ENCODE measurements at places on chromosomes 1 and 21.

- DNase-seq = no peak
Observed at GRCh38 chr21:15343066-15343465, 278.3 kb upstream of the NRIP1 start.

DNA sequence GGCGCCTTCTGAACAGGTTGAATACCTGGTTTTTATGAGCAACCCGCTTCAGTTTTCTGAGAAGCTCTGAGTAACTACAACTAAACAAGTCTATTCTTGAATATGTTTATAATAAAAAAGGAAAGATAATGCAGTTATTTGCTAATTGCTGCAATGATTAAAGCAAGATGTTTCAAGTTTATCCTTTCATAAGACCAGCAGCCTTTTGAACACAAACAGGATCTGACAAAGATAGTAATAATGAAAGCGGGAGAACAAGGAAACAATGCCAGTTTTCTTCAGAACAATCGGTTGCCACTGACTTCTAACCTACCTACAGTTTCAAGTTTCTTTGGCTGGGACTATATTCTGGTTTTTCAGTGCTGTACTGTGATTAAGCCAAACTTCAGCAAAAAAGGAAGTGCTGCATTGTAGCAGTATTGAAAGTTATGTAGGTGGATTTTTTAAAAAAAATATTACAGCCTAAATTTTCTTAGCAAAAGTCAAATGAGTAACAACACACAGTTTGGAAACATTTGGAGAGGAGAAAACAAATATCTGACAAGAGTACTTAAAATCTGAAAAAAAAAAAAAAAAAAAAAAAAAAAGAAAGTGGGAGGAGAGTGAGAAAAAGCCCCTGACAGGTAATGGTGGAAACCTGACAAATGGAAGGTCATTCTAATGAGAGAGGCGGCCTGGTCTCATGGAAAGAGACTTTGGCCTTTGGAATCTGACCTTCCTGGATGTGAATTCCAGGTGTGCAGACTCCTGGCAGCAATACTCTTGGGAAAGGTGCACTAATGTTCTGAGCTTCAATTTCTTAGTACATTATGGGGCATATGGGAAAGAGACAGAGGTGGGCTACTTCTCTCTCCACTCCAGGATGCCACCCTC lies 11.4 kb downstream of the KCNJ15 start:
- DNase-seq = no peak

DNA sequence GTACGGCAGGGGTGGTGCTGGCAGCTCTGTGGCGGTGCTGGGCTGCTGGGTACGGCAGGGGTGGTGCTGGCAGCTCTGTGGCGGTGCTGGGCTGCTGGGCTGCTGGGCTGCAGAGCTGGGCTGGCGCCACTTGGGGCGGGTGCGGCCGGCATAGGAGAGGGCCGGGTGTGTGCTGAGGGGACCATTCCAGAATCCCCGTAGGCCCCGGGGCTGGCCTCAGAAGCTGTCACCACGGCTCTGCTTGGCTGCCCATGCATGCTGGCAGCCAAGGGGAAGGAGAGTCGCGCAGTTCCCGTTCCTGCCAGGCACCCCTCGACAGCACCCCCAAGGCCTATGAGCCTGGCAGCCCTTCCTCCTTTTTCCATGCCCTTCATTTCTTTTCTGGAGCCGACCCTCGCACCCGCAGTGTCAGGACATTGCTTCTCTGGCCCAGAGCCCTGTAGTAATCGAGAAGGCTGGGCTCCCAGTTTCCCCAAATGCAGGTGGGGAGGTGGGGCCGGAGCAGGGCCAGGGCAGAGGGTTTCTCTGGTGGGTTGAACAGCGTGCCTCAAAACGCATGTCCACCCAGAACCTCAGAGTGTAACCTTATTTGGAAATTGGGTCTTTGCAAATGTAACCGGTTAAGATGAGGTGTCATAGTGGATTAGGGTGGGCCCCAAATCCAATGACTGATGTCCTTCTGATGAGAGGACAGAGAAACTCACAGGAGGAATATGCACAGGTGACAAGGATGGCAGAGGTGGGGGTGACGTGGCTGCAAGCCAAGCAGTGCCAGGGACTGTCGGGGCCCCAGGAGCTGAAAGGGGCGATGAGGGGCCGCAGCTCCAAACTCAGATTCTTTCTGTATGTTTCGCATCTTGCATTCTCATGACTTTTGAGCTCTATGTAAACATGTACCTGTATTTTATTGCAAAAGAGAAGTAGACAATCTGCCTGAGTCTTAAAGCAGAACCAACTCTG lies 71.0 kb upstream of the ACTRT2 start:
- DNase-seq = no peak

DNA sequence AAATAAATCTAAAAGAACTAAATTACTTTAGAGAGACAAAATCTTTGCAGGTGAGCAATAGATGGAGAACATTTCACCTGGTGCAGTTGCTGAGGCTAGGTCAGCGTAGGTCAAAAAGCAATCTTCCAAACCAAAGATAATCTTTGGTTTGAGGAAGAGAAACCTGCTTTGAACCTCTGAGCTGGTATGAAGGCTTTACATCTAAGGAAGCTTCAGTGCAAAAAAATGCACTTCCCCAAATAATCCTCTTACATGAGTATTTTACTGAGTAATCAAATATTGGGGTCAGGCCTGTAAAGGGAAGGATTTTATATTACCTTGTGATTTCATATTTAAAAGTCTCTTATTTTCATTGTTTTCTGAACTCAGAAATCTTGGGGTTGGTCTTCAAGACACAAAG lies 223.6 kb downstream of the SRGAP2C start:
- DNase-seq = no peak

DNA sequence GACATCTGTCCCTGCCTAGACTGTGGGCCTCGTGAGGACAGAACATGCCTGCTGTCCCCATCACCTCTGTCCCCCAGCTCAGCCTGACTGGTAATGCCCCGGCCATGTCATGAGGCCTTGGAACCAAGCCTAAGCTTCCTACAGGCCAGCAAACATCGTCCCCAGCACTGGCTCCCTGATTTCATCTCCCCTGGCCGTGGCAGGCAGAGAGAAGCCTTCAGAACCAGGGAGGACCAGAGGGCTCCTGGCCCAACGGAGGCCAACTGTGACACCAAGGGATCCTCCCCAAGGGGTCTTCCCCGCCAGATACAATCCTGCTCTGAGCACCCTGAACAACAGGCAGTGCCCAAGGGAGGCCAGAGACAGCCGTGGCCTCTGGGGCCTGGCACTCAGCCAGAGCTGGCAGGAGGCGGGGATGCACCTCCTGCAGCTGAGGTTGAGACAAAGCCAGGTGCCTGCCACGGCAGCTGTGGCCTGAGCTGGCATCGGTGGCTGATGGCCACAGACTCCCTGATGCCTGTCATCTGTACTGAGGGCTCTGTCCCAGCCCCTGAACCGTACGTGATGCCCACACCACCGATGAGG lies 9.9 kb upstream of the NPHP4 start:
- DNase-seq = no peak

GRCh38 chr1:83931658-83932253 lies 67.2 kb downstream of the TTLL7 start:
- no peak for DNase-seq

- no peak for DNase-seq
Observed at GRCh38 chr1:86714159-86714558, 9.8 kb downstream of the SH3GLB1 start.

DNA sequence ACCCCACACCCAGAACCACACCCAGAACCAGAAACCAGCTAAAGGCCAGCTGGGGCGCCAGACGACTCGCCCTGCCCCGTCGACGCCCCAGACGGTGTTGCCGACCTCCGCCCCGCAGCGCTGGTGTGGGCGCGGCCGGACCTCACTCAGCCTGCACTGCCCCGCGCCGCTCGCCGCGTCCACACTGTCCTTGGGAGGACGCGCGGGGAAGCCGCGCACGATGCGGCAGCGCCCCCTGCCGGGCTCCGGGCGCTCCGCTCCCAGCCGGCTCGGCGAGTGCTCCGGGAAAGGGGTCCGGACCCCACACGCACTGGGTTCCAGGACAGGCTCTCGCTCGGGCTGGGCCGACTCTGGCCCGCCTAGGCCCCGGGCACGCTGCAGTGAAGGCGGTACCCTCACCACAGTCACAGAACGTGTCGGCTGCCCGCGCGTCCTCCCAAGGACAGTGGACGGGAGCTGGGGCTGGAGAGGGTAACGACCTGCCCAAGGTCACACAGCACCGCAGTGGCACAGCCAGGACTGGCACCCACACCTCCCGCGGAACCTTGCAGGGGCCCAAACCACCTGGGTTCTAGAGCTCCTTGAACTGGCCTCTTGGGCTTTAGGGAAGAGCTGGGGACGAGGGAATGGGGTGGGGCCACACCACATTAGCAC lies 90.2 kb downstream of the DMRTA2 start:
- DNase-seq = no peak

- DNase-seq = no peak
Observed at GRCh38 chr1:204376465-204376864, 16.7 kb upstream of the PLEKHA6 start.

DNA sequence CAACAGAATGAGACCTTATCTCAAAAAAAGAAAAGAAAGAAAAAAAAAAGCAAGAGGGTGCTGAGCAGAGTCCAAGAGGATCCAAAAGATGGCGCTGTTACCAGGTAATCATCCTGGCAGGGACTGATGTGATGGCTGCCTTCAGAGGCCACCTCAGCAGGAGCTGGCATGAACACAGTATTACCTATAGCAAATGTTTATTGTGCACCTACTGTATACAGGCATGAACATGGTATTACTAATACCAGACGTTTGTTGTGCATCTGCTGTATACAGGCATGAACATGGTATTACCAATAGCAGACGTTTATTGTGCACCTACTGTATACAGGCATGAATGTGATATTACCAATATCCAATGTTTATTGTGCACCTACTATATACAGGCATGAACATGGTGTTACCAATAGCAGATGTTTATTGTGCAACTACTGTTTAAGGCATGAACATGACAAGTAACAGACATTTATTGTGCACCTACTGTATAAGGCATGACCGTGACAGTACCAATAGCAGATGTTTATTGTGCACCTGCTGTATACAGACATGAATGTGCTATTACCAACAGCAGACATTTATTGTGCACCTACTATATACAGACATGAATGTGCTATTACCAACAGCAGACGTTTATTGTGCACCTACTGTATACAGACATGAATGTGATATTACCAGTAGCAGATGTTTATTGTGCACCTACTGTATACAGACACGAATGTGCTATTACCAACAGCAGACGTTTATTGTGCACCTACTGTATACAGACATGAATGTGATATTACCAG lies 115.1 kb upstream of the TMEM51 start:
- DNase-seq = no peak

DNA sequence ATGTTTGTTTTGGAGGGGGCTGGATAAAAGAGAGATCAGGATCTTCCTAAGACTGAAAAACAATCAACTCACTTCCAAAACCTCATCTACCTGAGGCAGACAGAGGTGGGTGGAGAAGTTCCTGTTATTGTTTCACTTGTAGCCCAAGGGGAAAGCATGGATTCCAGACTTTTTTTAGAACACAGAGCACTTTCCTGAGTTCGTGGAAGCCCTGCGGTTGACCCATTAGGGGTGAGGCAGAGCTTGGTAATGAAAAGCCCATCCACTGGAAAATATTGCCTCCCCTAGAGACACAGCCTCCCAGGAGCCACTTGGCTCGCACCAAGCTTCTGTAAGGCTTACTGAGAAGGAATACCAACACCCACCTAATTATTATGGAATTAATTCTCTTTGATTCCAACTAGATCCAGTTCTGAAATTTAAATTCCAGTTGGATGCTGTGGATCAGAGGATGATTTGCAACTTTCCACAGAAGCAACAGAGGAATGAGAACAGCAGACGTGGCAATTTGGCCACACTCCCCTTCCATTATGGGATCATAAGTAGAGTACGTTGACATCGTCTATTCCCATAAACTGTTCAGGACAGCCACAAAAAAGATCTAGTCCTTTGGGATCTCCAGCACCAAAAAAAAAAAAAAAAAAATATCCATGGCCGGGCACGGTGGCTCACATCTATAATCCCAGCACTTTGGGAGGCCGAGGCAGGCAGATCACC lies 4.1 kb upstream of the PEF1 start:
- no peak for DNase-seq

DNA sequence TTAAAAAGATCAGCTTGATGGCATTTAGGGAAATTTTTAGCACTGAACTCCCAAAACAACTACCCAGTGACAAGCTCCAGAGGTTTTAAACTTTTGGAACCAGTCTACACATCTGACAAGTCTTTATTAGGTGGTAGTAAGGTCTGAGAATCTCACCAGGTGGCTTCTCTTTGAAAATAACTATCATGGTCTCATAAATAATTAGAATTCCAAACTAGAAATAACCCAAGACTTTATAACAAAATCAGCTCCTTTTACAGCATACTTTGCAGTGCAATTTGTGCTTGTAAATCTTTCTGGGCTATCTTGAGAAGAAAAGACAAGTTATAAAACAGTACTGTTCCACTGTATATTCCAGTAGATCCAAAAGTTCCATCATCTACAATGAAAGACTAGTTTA lies 108.7 kb downstream of the LTN1 start:
- peak; percentile 43 for DNase-seq

DNA sequence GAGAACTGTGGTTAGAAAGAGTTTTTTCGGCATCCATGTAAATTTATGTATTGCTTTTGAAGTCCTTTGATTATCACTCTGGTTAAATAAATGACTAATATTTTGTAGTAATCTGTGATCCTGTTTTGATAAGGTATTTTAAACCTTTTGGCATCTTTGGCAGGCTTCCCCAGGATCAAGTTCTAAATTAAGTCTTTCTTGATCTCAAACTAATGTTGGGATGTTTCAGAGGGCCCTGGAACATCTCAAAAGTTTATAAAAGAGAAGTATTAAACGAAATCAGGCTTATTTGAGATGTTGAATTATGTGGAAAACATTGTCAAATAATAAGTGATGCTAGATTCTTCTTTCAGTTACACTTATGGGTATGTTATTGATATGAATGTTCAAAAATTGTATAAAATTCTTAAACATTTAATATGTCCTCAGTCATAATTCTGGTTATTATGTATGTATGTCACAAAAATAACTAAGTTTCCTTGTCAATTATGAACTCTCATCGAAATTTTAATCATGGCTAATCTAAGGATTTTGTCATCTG lies 36.6 kb downstream of the S100A10 start:
- no peak for DNase-seq

GRCh38 chr1:39592069-39592468 lies 15.5 kb upstream of the PABPC4 start:
- no peak for DNase-seq

GRCh38 chr1:25544819-25545218 lies 1.4 kb downstream of the LDLRAP1 start:
- DNase-seq = no peak

- DNase-seq = no peak
Observed at GRCh38 chr1:232260861-232261260, 369.1 kb downstream of the SIPA1L2 start.

DNA sequence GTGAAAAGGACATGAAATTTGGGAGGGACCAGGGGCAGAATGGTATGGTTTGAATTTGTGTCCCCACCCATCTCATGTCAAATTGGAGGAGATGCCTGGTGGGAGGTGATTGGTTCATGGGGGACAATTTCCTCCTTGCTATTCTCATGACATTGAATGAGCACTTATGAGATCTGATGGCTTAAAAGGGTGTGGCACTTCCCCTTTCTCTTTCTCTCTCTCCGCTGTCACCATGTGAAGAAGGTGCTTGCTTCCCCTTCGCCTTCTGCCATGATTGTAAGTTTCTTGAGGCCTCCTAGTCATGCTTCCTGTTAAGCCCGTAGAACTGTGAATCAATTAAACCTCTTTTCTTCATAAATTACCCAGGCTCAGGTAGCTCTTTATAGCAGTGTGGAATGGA lies 7.6 kb upstream of the GBP4 start:
- no peak for DNase-seq

Measured in BJ (cell line).